ENCODE measurements at places on chromosomes 2 and 18. TPM values are rescaled to one million over a fixed set of nuclear protein-coding genes. Genes with fewer than 3 reads are reported as not detected.

DNA sequence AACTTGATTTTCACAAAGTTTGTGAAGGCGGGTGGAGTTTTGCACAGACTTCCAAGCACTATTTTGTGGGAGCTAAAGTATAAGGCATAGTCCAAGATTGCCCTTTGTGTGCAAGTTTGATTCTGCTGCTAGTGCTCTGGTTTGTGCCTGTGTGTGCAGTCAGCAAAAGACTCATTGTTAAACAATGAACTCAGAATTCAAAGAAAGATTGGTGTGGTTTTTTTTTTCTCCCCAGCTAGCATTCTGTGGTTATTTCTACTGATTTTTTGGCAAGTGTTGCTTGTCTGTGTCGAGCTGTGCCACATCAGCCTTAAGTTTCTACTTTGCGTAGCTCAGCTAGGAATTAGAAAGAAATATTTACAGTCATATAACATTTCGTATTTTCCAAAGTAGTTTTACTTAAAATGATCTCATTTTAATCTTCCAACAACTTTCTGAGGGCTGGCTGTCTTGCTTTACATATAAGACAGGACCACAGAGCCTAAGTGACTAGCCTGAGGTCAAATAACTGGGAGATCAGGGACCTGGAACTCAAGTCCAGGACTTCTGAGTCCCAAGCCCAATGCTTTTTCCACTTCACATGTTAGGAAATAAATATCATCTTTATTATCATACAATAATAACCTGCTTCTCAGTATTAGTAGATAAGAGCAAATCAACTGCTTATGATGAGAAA lies 69.8 kb downstream of the BABAM2 start:
- no peak for DNase-seq

DNA sequence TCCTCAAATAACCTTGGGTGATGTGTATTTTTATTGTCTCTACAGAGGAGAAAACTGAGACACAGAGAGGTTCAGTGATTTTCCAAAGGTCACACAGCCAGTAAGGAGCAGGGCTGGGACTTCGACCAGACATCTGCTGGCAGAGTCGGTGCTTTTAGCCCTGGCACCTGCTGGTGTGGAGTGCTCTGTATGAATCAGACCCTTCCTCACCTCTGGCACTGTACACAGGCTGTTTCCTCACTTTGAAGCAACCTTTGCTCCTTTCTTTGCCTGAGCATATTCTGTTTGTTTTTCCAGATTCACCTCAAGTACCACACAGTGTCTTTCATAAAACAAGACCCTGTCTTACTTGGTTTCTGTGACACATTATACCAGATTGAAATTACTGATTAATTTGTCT lies 107.9 kb downstream of the DPP10 start:
- peak; percentile 6 for DNase-seq

DNA sequence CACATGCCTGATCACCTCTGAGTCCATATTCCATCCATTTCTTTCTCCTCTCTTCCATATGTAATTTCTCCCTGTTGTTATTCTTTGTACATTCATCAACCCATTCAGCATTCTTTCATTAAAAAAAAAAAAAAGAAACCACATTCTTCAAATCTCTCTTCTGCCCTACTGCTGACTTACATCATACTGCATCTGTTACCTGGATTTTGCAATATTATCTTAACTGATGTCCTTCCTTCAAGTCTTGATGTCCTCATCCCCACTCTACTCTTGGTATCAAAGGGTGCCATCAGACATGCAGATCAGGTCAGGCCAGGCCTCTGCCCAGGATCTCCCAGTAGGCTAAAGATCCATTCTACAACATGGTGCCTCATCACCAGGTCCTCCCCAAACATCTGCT lies 90.6 kb downstream of the SGPP2 start:
- no peak for DNase-seq

DNA sequence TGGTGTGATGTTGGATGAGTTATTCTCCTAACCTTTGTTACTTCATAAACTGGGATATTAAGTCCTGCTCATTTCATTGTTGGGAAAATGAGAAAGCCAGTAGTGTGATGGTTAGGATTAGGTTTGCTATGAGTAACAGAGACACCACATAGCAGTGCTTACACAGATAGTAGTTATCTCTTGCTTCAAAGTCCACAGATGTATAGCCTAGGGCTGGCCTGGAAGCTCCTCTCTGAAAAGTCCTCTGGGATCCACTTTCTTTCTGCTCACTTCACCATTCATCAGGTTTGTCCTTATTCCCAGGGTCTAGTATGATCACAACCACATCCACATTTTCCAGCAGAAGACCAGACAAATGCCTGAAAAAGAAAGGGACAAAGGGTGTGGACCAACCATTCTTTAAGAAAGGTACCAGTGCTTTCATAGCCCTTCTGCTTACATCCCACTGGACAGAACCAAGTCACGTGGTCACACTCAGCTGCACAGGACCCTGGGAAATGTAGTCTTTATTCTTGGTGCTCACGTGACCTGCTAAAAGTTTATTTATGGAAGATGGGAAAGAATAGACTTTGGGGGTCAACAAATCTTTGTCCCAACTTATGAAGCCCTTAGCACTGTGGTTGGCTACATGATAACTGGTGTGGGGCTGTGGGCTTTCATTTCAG lies 108.9 kb downstream of the INSIG2 start:
- no peak for DNase-seq

- no peak for DNase-seq
Observed at GRCh38 chr2:205609113-205609512, 73.2 kb upstream of the NRP2 start.

DNA sequence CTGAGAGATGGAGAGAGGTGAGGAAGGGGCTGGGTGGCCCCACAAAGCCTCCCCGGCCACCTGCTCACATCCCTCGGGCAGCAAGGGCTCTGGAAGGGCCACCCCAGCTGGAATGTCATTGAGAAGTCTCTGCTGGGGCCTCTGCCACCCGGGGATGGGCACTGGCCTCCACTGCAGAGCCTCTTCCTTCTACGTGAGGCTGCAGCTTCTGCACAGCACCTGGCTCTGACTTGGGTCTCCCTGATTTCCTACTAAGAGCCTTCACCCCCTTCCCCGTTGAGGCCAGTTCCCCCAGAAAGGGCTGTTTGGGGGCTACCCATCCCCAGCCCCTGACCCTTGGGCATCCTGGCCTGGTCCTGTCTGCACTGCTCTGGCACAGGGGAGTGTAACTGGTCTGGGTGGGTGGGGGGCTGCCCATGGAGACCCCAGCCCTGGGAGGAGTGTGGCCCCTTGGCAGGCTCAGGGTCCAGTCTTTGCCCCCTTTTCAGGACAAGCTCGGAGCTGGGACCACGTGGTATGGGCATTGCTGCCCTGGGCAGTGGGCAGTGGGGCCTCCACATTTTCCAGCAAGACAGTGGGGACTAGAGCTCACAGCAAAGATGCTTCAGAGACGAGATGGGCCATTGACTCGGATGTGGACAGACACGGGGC lies 5.6 kb downstream of the PDCD1 start:
- DNase-seq, result no peak

DNA sequence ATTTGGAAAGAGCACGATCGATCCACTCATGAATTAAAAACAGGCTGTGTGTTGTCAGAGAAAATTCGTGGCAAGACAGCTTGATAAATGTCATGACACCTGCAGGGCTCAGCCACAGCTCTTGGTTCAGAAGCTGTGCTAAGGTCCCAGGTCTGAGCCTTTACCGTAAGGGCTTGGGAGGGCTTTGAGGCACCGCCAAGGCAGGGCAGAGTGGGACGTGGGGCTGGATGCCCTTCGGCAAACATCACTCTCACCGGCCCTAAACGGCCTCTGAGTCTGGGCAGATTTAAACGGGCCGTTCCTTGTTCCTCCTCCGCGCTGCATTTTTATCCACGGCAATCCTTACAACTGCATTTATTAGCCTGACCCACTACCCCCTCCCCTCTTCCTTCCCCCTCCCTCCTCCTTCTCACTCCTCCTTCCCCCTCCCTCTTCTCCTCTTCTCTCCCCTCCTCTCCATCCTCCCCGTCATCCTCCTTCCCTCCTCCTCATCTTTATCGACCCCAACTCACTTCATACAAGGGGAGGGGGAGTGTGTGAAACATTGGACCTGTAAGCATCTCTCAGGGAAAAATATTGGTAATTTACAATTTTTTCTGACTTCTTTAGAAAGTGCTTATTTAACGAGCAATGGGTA lies 33.9 kb downstream of the MBP start:
- DNase-seq, result no peak

GRCh38 chr2:178016612-178017011 lies 56.0 kb downstream of the PDE11A start:
- DNase-seq, result no peak

- no peak for DNase-seq
Observed at GRCh38 chr2:217609952-217610351, 392.8 kb downstream of the TNS1 start.

GRCh38 chr2:169526451-169526850 lies 16.9 kb downstream of the KLHL41 start:
- no peak for DNase-seq

DNA sequence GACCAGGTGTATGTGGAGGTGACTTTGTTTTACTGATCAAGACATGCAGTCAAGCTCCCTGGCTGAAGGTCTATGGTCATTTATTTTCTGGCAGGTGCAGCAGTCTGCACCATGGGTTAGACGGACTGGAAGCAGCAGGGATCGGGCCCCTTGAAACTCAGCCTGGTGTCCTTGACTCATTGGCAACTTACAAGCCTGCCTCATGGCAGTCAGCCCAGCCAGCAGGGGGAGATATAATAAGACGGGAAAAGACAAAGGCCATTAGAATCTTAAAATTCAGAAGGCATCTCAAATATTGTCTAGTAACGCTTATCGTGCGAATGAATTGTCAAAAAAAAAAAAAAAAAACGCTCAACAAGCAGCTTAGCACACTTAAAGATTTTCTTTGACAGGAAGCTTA lies 308.2 kb downstream of the EN1 start:
- peak; percentile 26 for DNase-seq

DNA sequence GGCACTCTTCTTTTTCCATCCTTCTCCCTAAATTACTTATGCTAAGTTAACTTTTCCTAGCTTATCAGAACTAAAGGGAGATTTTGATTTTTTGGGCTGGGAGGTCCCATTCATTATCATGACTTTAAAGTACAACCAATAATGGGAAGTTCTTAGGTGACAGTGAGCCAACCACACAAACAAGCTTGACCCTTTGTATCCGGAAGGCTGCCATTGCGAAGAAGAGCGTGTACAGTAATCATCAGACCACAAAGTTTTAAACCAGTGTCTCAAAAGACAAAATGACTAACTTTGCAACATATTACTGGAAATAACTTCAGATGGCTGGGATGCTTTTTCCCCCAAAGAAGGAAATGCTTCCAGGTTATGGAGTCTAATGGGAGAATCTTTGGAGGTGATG lies 298.1 kb downstream of the TGIF1 start:
- no peak for DNase-seq

GRCh38 chr2:190696792-190697398 lies 48.0 kb downstream of the NAB1 start:
- no peak for DNase-seq

DNA sequence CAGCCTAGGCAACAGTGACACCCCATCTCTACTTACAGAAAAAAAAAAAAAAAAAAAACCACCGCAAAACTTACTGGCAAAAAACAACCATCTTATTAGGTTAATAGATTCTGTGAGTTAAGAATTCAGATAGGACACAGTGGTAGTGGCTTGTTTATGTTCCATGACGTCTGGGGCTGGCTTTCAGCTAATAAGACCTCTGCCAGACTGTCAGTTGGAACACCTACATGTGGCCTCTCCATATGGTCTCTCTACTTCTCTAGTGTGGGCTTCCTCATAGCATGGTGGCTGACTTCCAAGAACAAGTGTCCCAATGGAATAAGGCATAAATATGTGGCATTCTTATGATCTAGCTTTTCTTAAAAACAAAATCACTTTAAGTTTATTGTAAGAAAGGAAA lies 94.0 kb upstream of the OTX1 start:
- no peak for DNase-seq

- DNase-seq, result no peak
Observed at GRCh38 chr18:5488844-5489243, 55.0 kb downstream of the EPB41L3 start.

- DNase-seq, result no peak
Observed at GRCh38 chr2:164606557-164606956, 14.7 kb downstream of the GRB14 start.

DNA sequence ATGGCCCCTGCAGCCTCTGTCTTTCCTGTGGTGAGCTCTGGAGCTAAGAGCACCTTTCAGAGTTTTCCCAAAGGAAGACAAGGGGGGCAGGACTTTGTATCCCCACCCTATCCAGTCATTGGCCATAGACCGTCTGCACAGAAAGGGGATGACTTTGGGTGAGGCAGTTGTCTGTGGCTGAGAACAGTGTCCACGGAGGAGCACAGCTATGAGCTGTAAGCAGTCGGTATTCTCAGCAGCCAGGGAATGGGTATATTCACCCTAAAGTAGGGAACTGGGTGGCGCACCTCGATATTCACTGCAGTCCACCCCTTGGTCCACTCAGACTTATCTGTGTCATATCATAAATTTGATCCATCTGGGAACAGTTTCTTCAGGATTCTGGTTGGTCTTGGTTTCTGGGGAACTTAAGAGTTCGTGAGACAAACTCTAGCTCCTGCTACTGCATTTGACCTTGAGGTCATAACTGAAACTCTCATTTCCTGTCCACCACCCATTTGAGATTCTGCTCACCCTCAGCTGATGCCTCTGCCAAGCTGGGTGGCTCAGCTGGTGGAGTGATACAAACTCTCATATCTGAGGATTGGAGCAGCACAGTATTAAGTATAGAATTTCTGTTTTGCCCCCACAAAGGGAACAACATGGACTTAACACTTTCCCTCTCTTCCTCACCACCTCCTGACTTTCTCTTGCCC lies 45.2 kb upstream of the SCG2 start:
- DNase-seq, result no peak

GRCh38 chr2:86243950-86244733 lies 44.9 kb downstream of the MRPL35 start:
- no peak for DNase-seq

DNA sequence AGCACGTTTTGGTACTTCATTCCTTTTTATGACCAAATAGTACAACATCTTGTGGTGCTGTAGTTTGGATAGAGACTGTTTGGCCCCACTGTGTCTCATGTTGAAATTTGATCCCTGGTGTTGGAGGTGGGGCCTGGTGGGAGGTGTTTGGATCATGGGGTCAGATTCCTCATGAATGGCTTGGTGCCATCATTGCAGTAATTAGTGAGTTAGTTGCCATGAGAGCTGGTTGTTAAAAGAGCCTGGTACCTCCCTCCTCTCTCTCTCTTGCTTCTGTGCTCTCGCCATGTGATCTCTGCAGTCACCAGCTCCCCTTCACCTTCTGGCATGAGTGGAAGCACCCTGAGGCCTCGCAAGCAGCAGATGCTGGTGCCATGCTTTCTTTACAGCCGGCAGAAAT lies 50.9 kb downstream of the NCAPH start:
- DNase-seq, result no peak

Gene SALL3
- not detected for total RNA-seq

Gene CHST9
- total RNA-seq, result 56.9 TPM

Gene CYP27A1
- 12.2 TPM for total RNA-seq

Gene KLHL30
- 0.64 TPM for total RNA-seq

Gene ALPI
- total RNA-seq, result not detected

Gene KCNG2
- not detected for total RNA-seq

Gene ALLC
- total RNA-seq, result not detected

Gene MAP3K19
- total RNA-seq, result not detected

Gene TMEM17
- 3.3 TPM for total RNA-seq

Gene HTR2B
- total RNA-seq, result not detected

Gene ATP6V1B1
- total RNA-seq, result not detected
